ENCODE measurements at places on chromosomes 2 and 18.
A peak's percentile ranks its signal among the peaks of the same experiment; 100 is the strongest.

DNA sequence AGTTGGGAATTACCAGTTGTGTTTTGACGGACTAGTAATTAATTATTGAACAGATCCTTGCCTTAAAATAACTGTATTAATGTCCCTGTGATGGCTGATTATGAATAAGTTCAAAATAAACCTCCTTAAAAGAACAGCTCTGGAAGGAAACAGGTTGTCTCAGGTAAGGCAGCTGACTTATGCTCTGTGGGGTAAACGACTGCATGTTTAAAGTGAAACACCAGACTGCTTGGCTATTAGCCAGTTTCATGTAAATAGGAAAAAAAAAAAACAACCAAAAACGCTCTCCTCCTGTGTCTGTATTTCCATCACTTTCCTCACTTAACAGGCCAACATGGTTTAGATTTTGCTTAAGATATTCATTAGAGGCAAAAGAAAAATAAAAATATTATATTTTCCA, 243.6 kb downstream of the TMEM182 start:
- no peak for DNase-seq

DNA sequence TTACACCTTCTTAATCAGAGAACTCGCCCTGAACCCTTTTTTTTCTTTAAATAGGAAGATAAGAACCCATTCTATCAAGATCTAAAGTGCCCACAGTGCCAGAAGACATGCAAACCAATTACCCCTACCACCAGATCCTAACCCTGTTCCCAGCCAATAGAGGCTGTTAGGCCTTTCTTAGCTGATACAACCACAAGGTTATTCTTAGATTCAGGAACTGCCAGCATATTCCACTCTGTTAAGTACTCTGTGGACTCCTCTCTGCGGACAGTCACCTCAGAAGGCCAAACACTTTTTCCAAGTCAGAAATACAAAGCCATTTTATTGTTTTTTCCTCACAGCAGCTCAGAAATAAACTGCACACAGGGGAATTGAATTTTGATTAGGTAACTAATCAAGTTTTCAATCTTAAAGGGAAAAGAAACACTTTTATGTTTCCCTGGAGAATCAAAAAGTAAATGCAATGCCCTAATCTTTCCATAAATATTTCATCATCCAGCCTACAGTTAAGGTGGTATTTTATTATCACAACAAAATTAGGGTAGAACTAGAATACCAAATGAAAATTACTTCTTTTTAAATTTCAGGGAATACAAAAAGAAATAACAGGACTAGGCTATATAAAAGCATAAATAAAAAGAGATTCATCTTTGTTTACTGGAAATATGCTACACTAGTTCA, 111.4 kb downstream of the NBAS start:
- DNase-seq = no peak

GRCh38 chr2:1369905-1370304, 43.4 kb upstream of the TPO start:
- DNase-seq = no peak

GRCh38 chr18:48669991-48670750, 131.3 kb downstream of the CTIF start:
- DNase-seq = no peak

DNA sequence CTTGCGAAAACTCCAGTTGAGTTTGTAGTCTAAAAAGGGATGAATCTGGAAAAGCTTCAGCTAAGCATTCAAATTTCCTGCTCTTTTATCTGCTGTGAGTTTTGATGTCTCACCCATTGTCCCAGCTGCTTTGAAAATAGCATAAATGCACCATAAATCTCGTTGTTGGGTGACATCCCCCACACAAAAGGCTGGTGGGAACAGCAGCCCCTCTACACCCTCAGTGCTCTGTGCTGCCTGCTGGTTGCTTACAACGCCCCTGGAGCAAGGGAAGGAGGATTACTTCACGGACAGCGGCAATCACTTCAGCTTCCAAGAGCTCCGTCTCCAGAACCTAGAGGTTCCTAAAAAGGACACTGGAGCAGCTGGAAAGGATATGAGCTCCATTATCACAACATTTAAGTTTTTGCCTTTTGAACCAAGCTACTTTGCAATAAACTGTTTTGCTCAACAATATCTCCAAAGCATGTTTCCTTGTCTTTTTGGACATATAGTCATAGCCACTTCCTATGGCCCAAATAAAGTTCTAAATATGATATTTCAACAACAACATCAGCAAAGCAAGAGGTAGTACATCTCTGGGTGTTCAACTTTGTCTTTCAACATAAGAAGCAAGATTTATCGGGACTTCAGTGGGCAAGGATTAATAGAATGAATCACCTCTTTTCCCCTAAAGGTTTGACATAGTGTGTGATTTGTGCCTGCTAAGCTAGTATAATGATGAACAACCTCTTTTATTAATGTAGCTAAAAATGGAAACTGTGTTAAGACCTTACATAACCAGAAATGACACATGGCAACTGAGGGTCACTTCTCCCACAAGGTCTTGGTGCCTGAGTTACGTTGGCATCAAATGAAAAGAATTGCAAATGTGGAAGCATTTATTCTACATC, 413.5 kb downstream of the TXNL1 start:
- DNase-seq = no peak

DNA sequence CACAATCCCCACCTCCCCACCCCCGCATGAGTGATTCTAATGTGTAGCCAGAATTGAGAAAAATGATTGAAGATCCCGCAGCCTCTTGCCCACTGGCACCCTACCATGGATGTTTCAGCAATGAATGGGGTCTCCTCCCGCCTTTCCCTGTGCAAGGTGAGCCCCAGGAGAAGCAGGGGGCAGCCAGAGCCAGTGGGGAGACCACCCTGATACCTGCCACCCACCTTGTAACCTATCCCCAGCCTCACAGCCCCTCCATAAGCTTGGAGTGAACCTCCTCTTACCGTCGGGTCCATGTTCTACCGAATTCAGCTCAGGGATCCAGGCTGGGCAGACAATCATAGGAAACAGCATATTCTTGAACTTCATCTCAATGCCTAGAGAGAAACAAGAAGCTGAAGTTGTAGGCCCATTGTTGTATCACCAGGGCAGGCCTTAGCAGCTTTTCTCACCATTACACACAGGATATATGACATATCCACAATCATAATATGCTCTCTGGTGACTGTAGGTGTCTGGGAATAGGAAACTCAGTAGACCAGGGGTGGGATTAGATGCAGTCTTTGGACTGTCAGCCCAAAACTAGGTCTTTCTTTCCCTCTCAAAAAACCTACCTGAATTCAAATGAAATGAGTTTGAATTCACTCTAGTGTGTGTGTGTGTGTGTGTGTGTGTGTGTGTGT, 30.9 kb downstream of the XDH start:
- DNase-seq = peak; percentile 42

DNA sequence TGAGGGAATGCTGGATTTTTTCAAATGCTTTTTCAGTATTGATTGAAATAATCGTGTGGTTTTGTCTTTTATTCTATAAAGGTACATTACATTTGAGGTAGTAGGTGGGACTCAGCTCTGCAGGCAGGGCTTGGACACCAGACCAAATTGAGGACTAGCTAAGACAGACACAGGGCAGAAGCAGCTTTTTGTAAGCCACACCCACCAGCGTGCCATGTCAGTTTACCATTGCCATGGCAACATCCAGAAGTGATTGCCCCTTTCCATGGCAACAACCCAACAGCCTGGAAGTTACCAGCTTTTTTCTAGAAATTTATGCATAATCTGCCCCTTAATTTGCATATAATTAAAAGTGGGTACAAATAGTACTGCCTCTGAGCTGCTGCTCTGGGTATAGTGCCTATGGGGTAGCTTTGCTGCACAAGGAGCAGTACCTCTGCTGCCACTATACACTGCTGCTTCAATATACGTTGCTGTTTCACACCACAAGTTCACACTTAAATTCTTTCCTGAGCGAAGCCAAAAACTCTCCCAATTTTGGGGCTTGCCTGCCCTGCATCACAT, 23.6 kb upstream of the VWA3B start:
- no peak for DNase-seq

DNA sequence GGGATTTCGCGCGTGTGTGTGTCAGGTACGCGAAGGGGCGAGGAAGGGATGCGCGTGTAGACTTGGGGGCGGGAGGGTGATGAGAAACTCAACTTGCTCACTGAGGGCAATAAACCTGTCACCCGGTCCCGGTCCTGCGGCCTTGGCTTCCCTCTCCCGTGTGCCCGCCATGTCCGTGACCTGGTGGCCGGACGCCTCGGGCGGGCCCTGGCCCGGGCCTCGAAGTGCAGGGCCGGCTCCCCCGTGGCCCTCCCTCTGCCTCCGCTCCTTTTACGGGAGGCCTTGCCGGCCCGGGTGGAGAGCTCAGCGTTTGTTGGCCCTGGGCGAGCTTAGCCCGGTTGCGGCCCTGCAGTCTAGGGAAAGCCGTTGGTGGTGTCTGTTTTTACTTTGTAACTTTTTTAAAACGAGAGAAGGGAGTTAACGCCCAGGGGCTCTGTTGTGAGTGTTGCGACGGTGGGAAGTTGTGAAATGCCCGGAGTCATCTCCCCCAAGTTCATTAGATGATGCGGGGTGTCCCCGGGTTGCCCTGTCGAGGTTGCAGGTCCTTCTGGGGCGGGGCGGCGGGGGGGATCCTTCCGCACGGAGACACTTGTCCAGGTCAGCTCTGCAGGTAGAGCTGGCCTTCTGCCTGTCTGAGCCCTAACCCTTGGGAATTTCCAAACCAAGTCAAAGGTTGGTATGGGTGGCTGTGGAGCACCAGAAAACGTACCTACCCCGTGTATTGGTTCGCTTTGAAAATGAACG, 883 bp downstream of the SMCHD1 start:
- DNase-seq = no peak

DNA sequence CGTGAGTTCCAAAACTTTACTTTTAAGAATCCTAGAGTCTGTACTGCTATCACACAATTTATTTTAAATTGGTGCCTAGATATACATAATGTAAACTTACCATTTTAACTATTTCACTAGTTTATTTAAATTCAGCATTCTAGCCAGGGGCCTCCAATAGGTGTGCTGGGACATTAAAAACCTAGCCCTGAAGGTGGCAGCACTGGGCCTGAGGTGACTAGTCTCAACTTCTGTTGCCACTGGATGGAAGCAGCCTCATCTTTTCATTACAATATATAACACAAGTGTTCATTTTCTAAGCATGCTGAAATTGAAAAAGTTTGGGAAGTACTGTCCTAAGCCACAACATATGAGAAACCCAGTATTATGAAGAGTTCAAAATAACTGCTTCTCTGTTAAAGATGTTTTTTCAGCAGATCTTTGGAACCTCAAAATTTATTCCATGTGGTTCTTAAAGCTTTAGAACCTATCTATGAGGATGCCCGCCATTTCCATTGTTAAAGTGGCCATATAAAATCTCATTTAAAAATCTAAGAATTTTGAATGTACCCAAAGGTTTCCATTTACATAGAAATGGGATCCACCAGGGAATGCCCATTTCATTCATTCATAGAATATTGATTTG, 2.9 kb upstream of the RBBP8 start:
- DNase-seq = peak; percentile 37

DNA sequence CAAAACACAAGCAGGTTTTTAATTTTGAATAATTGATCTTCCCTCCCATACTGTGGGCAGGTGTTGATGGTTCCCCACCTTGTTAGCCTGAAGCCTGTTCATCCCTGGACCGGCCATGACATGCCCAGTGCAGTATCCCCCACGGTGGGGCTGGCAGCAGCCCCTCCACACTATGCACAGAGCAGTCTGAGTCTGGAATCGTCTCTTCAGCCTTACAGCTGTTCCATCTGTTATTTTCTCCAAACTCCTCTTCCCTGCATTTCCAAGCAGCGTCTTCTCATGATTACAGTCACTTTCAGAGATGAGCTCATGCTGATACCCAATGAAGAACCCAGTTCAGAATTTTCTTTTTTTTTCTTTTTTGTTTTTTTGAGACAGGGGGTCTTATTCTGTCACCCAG, 68.2 kb downstream of the ADI1 start:
- DNase-seq = no peak

GRCh38 chr18:36419900-36420531, 122.5 kb downstream of the FHOD3 start:
- peak; percentile 80 for DNase-seq

DNA sequence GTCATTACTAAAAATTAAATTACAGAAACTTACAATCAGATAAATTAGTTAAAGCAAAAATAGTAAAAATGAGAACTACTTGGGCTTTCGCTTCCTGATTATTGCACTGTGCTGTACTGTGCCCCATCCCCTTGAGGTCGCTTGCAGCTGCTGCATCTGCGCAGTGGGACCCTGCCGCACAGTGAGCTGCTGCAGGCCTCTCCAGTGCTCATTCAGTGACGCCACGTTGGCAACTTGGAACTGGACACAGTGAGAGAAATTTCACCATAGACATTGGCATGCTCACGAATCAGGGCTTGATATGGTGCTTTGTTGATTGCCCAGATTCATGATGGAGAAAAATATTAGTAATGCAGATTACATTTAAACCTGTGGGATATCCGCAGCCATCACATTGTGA, 290.8 kb upstream of the MYT1L start:
- DNase-seq = no peak

DNA sequence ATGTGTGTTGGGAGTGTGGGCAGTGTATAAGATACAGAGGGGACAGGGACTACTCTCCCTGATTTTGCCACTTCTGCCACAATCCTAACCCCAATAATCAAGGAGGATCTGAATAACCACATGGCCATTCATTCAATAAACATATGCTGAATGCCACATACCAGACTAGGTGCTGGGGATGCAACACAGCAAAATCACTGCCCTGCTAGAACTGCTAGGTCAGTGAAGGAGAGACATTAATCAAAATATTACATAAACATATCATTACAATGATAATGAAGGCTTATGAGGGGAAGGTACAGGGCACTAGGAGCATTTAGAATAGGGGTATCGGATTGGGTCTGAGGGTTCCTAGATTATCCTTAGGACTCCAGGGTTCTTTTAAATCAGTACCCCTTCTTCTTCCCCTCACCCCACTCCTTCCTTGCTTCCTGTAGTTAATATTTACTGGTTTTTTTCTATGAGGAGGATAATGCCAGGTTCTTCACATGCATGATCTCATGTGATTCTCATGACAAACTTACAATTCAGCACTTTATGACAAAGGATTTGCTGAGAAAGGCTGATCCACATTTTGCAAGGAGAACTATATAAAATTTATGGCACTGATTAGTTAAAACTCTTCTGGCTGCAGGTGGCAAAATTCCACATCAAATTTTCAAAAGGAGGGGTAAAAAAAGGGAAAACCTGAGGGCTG, 56.4 kb upstream of the PCBP1 start:
- no peak for DNase-seq

DNA sequence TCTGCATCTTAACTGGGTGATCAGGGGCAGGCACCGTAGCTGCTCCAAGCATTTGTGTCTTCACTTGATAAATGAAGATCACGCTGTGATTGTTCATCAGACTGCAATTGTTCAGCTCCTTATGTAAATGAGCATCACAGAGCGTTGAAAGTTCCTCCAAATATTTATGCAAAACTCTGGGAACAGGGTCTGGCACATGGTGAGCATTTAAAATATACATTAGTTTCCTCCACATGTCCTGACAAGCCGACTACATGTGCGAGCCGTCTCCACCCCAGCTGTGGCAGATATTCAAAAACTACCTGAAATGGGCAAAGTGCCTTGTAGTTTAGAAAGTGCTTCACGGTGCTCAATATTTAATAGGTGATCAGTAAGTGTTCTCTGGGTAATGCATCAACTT, 175.1 kb upstream of the ID2 start:
- no peak for DNase-seq

- DNase-seq = peak; percentile 84
Measured at GRCh38 chr2:179454443-179455171, 190.0 kb upstream of the SESTD1 start.

Data from RCC 7860 (cell line).